ENCODE measurements at places on chromosomes 16 and 17. TPM values are rescaled to one million over a fixed set of nuclear protein-coding genes. Genes with fewer than 3 reads are reported as not detected.

DNA sequence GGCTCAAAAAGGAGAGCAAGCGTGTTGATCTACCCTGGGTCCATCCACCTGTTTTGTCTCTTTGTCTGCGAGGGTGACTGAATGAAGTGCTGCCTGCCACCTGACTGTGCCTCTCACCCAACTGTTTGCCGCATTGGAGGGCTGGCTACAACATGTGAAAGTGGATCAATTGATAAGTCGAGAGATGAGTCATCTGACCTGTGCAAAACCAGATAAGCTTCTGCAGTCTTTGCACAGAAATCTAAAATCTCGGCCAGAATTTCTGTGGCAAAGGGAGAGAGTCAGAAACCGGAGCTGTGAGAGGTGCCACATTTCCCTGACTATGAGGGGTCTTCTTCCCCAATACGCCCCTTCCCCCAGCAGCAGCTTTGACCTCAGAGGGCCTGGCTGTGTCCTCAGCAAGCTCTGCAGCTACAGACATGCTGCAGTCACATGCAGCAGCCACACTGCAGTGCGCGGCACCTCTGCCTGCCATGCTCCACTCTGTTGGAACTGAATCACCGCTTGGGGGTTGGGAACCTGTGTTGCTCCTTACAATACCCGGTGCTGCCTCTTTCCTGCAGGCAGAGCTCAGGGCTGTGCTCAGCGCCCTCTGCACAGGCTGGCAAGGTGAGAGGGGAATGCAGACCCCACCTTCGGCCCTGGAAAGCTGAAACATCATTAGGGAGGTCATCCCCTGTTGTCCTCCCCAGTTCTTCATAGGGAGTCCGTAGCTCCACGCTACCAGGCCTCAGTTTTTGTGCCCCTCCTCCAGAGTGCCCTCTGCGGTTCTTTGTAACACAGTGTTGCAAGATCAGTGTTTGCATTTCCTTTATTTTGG lies 16.2 kb upstream of the HAS3 start:
- H3K4me3 ChIP-seq: no peak overlapping the region
- H3K4me1 ChIP-seq: no peaks in the 10 kb centered on the region
- H3K27ac ChIP-seq: peak overlapping the region; percentile 6
- no peak for DNase-seq
- H3K27me3 ChIP-seq: no peaks in the 10 kb centered on the region

The IGSF6 gene
- 5.3 TPM for polyA plus RNA-seq

DNA sequence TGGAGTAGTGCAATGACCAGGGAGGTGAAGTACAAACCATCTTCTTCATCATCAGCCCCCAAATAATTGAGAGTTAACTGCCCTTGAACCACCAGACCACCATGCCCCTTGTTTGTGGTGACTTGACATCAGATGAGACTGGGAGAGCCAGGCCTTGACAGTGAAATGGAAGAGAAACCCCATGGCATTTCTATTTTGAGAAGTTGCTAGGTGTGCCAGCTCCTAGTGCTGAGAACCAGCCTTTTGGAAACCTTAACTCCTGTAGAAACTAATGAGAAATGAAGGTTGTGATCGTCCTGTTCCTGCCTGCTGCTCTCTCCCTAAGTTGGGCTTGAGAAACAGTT lies 2.8 kb downstream of the TMEM94 start:
- peaks cover 3% of the 10 kb centered on the region for H3K27me3 ChIP-seq
- peak overlapping the region; percentile 85 for H3K27ac ChIP-seq
- peaks cover 62% of the 10 kb centered on the region for H3K4me1 ChIP-seq
- DNase-seq: no peak
- H3K4me3 ChIP-seq: no peak overlapping the region

The NPTX1 gene
- polyA plus RNA-seq: 1.5 TPM

GRCh38 chr16:64351121-64351520 lies 770.7 kb downstream of the CDH11 start:
- no peaks in the 10 kb centered on the region for H3K4me1 ChIP-seq
- no peaks in the 10 kb centered on the region for H3K36me3 ChIP-seq
- H3K4me3 ChIP-seq: no peak overlapping the region
- H3K27me3 ChIP-seq: no peaks in the 10 kb centered on the region
- no peak overlapping the region for H3K27ac ChIP-seq

The WNK4 gene
- not detected for polyA plus RNA-seq

- H3K4me3 ChIP-seq: no peak overlapping the region
- H3K27me3 ChIP-seq: no peaks in the 10 kb centered on the region
- no peaks in the 10 kb centered on the region for H3K4me1 ChIP-seq
- no peaks in the 10 kb centered on the region for H3K36me3 ChIP-seq
- H3K27ac ChIP-seq: no peak overlapping the region
Measured at GRCh38 chr16:85544016-85544415, 69.1 kb upstream of the GSE1 start.

- no peaks in the 10 kb centered on the region for H3K4me1 ChIP-seq
- no peaks in the 10 kb centered on the region for H3K27me3 ChIP-seq
- no peak for DNase-seq
- no peak overlapping the region for H3K27ac ChIP-seq
- H3K4me3 ChIP-seq: no peak overlapping the region
Measured at GRCh38 chr16:49158029-49158642, 123.5 kb downstream of the CBLN1 start.

The NLRC5 gene
- polyA plus RNA-seq: 18.2 TPM

- H3K27ac ChIP-seq: no peak overlapping the region
- no peak overlapping the region for H3K4me3 ChIP-seq
- peaks cover 2% of the 10 kb centered on the region for H3K27me3 ChIP-seq
- peaks cover 7% of the 10 kb centered on the region for H3K36me3 ChIP-seq
- peaks cover 5% of the 10 kb centered on the region for H3K4me1 ChIP-seq
Measured at GRCh38 chr17:41868568-41868967, 3.3 kb upstream of the KLHL11 start.

GRCh38 chr16:30413112-30413806 lies 5.9 kb downstream of the ZNF771 start:
- H3K4me1 ChIP-seq: peaks cover 20% of the 10 kb centered on the region
- no peak for DNase-seq
- no peak overlapping the region for H3K4me3 ChIP-seq
- no peak overlapping the region for H3K27ac ChIP-seq
- no peaks in the 10 kb centered on the region for H3K27me3 ChIP-seq

GRCh38 chr17:66859353-66859752 lies 24.4 kb downstream of the CACNG5 start:
- no peaks in the 10 kb centered on the region for H3K4me1 ChIP-seq
- H3K27me3 ChIP-seq: peaks cover 20% of the 10 kb centered on the region
- no peak for DNase-seq
- no peak overlapping the region for H3K27ac ChIP-seq
- H3K36me3 ChIP-seq: no peaks in the 10 kb centered on the region

The KCNJ16 gene
- polyA plus RNA-seq: not detected

DNA sequence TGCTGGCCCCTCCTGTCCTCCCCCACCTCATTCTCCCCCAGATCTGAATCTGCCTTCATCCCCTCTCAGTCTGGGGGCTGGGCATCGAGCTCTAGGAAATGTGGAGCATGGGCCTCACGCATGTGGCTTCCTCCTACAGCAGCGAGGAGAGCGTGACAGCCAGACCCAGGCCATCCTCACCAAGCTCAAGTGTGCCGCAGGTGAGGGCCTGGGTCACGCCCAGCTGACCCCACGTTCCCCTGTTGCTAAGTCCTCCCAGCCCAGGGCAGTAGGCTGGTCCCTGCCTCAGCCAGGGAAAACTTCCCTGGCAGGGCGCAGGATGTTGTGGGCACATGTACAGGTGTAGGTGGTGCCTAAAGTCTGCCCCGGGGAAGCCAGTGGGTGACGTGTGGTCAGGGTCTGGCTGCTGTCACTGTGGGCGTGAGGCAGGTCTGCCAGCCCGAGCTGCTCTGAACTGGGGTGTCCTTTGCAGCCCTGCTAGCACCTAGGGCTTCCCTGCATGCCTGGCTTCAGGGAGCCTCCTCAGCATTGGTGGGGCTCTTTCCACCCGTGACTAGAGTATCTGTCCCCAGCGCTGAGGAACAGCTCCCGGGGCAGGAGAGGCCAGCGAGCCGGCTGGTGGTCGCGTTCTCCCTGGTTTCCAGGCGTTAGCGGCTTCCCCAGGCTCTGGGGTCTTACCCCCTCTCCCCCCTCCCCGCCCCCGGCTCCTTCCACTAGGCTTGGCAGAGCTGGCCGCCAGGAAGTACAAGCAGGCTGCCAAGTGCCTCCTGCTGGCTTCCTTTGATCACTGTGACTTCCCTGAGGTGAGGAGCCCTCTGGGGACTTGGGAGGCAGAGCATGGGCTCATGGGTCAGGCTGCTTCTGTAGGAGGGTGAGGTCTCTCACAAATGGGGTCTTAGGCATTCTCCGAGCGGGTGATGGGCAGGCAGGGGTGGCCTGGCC lies 3.6 kb downstream of the GPS1 start:
- no peak overlapping the region for H3K27ac ChIP-seq
- DNase-seq: no peak
- H3K4me3 ChIP-seq: peak overlapping the region; percentile 15
- H3K36me3 ChIP-seq: no peaks in the 10 kb centered on the region
- no peaks in the 10 kb centered on the region for H3K27me3 ChIP-seq

DNA sequence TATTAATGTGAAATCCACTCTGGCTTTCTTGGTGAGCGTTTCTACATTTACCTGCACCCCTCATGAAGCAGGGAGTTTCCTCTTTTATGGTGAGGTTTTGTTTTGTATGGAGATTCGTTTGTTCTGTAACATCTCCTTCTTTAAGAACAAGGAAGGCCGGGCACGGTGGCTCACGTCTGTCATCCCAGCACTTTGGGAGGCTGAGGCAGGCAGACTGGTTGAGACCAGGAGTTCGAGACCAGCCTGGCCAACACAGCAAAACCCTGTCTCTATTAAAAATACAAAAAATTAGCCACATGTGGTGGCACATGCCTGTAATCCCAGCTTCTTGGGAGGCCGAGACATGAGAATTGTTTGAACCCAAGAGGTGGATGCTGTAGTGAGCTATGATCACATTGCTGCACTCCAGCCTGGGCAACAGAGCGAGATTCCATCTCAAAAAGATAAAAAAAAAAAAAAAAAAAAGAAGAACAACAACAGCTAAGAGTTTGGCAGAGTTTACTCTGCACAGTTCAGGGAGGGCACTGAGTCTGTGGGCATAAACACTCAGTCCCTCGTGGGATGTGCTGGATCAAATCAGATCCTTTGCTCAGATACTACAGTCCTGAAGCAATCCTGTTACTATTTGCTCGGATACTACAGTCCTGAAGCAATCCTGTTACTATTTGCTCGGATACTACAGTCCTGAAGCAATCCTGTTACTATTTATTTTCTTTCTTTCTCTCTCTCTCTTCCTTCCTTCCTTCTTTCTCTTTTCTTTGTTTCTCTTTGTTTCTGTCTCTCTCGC lies 28.9 kb downstream of the ADCY9 start:
- H3K27ac ChIP-seq: peak overlapping the region; percentile 50
- no peak for DNase-seq

- no peak overlapping the region for H3K4me3 ChIP-seq
- H3K36me3 ChIP-seq: no peaks in the 10 kb centered on the region
- H3K4me1 ChIP-seq: no peaks in the 10 kb centered on the region
Measured at GRCh38 chr16:66054095-66054494, 312.4 kb upstream of the CDH5 start.

- H3K27me3 ChIP-seq: peaks cover 3% of the 10 kb centered on the region
- H3K27ac ChIP-seq: peak overlapping the region; percentile 56
Measured at GRCh38 chr17:27477050-27477888, 21.0 kb downstream of the KSR1 start.

The LPO gene
- 0.22 TPM for polyA plus RNA-seq

- H3K4me1 ChIP-seq: no peaks in the 10 kb centered on the region
- no peak for DNase-seq
Measured at GRCh38 chr16:49706620-49707355, 149.1 kb downstream of the ZNF423 start.

GRCh38 chr17:78256707-78257591 lies 25.5 kb downstream of the TMEM235 start:
- H3K4me1 ChIP-seq: peaks cover 17% of the 10 kb centered on the region
- H3K36me3 ChIP-seq: no peaks in the 10 kb centered on the region
- no peak overlapping the region for H3K27ac ChIP-seq
- no peak for DNase-seq
- peaks cover 5% of the 10 kb centered on the region for H3K27me3 ChIP-seq

The PSKH1 gene
- 16.4 TPM for polyA plus RNA-seq

GRCh38 chr17:22145605-22146178 lies 453.4 kb downstream of the KCNJ18 start:
- no peak overlapping the region for H3K27ac ChIP-seq
- DNase-seq: no peak
- no peaks in the 10 kb centered on the region for H3K4me1 ChIP-seq
- H3K4me3 ChIP-seq: no peak overlapping the region
- no peaks in the 10 kb centered on the region for H3K27me3 ChIP-seq

GRCh38 chr17:39979016-39979670 lies 1.5 kb upstream of the PSMD3 start:
- no peak overlapping the region for H3K27ac ChIP-seq
- peak overlapping the region; percentile 98 for H3K4me3 ChIP-seq
- H3K4me1 ChIP-seq: peaks cover 44% of the 10 kb centered on the region
- peaks cover 5% of the 10 kb centered on the region for H3K27me3 ChIP-seq
- no peak for DNase-seq

The CIITA gene
- 1.7 TPM for polyA plus RNA-seq

- no peaks in the 10 kb centered on the region for H3K4me1 ChIP-seq
- no peak overlapping the region for H3K27ac ChIP-seq
- peak; percentile 57 for DNase-seq
- H3K4me3 ChIP-seq: no peak overlapping the region
Measured at GRCh38 chr17:39209317-39210092, 9.4 kb downstream of the RPL19 start.

DNA sequence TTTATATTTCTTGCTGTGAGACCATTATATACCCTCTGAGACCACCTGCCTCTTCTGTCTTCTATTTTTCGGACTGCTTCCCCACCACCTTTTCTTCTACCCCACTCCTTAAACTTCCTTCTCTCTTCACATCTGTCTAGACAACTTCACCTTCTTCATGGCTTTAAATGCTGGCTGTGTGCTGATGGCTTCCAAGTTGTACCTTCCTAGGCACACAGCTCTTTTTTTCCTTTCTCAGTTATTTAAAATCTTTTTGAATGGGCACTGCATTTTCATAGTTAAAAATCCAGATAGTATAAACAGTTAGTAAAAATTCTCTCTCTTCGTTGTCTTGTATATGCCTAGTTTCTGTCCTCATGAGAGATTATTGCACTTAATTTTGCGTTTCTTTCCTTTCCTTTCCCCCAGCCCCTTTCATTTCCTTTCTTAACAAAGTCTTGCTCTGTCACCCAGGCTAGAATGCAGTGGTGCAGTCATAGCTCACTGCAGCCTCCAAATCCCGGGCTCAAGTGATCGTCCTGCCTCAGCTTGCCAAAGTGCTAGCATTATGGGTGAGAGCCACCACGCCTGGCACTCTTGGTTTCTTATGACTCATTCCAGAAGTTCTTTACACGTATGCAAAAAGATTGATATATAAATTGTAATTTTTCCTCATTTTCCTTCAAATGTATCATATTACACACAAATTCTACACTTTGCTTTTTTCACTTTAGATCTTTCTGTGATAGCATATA lies 114.3 kb downstream of the NPIPB5 start:
- DNase-seq: no peak
- H3K36me3 ChIP-seq: no peaks in the 10 kb centered on the region
- H3K27ac ChIP-seq: no peak overlapping the region
- H3K4me3 ChIP-seq: no peak overlapping the region

Data from immature natural killer cell (primary cell).